ENCODE measurements at places on chromosomes 3 and 15.

- DNase-seq: no peak
Measured at GRCh38 chr15:47888385-47889100, 171.2 kb downstream of the SEMA6D start.

DNA sequence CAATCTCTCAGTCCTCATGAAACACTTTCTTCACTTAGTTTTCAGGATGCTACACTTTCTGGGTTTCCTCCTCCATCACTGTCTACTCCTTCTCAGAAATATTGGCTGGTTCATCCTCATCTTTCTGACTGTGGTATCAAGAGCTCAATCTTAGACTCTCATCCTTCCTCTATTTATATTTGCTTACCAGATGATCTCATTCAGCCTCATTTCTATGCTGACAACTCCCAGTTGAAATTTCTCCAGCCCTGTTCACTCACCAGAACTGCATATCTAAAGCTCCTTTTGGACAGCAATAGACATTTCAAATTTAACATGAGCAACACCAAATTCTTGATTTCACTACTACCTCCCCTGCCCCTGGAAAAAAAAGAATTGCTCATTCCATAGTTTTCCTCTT, 48.0 kb upstream of the FBN1 start:
- no peak for DNase-seq

DNA sequence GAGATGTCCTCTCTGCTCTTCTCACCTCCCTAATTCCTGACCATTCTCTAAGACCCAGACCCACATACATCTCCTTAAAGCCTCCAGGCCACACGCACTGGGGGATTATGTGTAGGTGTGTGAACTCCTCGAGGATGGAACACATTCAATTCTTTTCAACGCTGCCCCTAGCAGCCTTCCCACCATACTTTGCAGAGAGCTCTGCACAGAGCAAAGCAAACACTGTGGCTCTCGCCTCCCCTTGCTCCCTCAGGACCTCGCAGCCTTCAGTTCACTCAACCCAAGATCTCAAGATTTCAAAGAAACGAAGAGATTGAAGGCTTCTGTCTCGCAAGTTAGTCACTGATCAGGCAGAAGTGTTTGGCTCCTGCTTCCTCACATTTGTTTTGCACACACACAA, 6.0 kb downstream of the ACTC1 start:
- no peak for DNase-seq

DNA sequence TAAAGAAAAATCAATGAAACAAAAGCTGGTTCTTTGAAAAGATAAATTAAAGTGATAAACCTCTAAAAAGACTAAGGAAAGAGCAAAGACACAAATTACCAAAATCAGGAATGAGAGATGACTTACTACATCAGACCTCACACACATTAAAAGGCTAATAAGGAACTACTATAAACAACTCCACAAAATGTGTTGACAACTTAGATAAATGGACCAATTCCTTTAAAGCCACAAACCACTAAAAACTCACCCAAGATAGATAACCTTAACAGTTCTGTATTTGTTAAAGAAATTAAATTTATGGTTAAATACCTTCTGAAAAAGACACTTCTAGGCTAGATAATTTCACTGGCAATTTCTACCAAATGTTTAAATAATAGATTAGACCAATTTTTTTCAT, 170.4 kb downstream of the SMAD6 start:
- no peak for DNase-seq

- DNase-seq: no peak
Measured at GRCh38 chr3:24100696-24101402, 155.8 kb downstream of the NR1D2 start.

GRCh38 chr15:63371297-63371918, 10.2 kb downstream of the CA12 start:
- no peak for DNase-seq

DNA sequence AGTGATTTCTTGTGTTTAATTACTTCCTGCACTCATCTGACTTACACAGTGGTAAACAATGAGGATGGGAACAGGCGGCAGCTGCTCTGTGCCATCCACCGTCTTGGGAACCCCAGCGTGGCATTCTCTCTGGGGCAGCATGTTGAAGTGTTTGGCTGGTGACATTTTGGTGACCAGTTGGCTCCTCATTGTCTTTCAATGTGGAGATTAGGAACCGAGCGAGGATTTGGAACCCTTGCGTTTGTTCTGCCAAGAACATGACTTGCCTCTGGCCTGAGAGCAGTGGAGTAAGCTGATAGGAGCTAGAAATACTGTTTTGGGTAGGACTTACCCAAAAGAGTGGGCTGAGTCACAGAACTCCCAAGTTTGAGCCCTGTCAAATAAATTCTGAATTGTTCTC, 88.8 kb downstream of the IGF1R start:
- DNase-seq: no peak

GRCh38 chr15:71777216-71777943, 33.0 kb upstream of the NR2E3 start:
- no peak for DNase-seq

DNA sequence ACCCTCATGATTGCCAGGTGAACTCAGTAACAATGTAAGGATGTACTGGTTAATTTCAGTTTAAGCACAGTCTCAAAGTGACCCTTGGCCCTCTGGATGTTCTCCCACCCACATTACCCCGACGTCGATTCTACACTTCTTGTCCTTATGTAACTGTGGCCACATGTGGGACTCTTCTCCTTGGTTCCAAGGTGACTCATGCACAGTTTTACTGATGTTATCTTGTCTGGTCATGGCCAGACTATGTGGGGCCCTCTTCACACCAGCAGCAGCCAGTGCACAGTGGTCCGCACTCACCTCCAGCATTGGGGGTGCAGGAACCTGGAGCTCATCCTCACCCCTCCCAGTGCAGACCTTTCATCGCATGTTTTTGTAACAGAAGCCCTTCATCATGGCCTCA, 519.4 kb downstream of the OCA2 start:
- DNase-seq: no peak

- no peak for DNase-seq
Measured at GRCh38 chr3:184260724-184261269, 556 bp downstream of the CAMK2N2 start.

DNA sequence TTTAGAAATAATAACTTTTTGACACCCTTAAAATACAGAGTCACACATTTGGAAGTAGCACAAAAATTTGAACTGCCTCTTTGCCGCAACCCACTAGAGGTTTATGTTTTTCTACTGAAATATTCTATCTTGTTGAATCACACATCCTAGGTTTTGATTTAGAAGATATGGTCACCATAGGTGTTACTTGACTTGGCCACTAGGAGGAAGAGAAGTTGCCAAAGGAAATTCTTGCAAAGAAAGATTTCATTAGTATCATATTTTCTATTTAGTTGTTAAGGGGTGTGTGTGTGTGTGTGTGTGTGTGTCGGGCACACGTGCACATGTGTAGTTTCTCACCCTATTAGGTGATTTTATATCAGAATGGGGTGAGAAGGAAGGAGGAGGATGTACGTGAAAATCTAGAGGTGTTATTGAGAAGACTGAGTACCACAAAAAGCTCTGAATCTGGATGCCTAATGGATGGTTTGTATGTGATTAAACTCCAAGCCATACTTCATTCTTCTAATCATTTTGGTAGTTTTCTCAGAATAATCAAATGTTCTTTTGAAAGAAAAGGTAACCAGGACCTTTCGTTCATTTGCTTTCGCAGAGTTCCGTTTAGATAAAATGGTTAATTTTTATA, 31.5 kb downstream of the ZFAND6 start:
- DNase-seq: no peak

DNA sequence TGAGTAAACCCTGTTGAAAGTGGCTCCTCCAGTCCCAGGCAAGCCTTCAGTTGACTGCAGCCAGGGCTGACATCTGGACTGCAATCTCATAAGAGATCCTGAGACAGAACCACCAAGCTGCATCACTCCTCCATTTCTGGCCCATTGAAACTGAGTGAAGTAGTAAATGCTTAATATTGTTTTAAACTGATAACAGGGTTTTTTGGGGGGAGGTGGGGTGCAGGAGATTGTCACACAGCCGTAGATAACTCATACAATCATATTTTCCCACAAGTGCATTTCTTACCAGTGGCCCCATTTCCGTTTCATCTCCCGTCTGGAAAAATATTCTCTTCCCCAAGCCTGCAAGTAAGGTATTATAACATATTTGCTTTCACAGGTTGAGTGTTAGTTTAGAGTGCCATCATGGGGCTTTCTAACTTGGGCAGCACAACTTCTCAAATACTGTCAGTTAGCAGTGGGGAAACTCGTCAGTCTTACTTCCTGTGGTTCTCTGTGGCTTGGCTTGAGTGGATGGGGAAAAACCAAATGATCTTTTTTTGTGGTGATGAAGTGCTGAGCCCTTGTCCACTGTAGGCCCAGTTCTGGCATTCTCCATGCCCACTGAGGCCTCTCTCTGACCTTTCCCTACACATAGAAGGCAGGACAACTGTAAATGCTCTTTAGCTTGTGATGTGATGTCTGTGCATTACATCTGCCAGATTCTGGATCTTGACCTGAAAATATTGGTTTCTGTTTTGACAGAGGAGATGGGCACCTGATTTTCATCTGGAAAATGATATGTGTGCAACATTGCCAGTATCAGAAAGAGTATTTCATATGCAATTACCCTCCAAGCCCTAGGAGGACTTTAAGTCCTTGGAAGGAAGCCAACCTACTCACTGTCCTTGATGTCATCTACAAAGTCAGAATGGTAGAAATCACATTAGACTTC, 90.1 kb upstream of the BHLHE40 start:
- DNase-seq: no peak

DNA sequence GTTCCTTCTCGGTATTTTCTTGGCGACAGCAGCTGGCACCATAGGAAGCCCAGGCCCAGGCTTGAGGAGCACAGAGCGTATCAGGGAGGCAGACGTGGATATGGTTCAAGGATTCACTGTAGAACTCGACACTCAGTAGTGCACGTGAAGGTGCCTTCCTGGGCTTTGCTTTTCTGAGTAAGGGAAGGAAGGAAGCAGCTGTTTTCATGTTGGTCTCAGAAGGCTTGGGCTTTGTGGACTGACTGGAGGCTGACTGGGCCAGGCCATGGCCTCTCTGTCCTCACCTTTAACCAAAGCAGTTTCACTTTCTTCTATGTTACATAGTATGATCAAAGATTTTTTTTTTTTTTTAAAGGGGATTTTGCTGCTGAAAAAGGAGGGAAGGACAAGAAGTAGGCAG, 6.9 kb upstream of the GHRL start:
- no peak for DNase-seq
